ENCODE measurements at places on chromosomes 6 and 20.

DNA sequence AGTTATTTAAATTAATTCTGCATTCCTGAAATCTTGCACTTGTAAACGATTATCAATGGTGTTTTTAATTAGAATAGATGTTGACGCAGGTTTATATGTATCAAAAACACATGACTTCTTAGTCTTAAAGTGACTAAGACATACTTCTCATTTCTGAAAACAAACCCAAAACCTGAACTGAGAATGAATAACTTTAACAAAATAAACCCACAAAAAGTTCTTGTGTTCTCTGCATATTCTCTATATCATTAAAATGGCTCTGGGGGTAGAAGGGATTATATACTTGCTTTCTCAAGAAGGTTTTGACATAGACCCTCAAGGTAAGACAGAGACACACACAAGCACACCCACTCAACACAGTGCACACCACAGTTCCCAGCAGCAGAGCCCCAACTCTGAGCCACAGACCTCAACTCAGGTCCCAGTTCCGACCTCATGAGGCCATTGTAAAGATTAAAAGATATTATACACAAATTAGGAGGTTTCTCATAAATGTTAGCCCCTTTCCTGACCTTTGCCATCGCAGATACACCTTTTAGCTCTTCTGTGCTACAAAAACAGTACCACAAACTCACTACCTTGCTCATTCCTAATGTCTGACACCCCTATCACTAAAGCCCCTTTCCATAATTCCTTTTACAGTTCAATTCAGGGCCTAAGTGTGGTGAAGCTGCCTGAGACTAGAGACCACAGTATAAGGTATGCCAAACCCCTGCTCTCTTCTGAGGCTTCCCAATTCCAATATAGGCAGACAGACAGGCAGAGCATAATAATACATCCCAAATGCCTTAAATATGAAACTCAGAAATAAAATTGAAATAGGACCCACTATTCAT lies 267.8 kb downstream of the PTPRK start:
- DNase-seq: no peak

DNA sequence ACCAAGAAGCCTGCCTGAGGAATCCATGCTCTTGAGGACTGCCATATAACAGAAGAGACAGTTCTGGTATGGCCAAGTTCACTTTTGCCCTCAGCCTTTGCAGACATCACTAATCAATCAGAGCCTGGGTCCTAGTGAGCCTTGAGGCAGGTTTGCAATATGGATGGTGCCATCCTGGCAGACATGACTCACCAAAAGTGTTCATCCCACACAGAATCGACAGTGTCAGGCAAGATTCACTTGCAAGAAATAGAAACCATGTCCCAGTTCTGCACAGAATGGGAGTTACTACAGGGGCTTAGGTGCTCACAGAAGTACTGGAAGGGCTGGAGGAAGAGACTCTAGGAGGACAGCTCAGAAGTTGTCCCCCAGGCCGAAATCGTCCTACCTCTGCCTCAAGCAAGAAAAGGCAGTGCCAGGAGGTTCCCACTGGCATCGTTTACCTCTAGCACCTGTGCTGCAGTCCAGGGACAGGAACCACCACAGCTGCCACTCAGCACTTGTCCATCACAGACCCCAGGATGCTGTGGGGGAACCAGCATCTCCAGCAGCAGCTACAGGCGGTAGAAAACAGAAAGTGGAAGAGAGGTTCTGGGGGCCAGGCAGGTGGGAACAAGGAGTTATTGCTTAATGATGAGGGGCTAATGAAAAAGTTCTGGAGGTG lies 42.6 kb upstream of the PHACTR3 start:
- no peak for DNase-seq

DNA sequence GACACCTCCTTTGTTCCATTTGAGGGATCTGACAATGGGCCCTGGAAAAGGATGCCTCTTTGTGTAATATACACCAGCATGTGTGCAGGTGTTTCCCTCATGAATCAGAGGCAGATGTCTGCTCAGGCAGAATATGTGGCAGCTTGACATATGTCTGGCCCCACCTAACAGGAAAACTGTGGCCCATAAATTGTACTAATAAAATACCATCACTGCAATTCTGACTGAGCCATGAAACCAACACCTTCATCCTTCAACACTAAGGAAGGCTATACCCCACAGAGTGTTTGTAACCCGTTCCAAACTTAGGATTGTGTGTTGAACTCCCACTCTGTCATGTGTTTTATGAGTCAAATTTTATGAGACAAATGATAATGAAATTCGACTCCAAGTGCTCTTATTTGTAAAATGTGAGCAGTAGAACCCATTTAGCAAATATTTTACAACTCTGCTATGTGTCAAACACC lies 22.7 kb downstream of the LAMA4 start:
- DNase-seq: peak; percentile 57

DNA sequence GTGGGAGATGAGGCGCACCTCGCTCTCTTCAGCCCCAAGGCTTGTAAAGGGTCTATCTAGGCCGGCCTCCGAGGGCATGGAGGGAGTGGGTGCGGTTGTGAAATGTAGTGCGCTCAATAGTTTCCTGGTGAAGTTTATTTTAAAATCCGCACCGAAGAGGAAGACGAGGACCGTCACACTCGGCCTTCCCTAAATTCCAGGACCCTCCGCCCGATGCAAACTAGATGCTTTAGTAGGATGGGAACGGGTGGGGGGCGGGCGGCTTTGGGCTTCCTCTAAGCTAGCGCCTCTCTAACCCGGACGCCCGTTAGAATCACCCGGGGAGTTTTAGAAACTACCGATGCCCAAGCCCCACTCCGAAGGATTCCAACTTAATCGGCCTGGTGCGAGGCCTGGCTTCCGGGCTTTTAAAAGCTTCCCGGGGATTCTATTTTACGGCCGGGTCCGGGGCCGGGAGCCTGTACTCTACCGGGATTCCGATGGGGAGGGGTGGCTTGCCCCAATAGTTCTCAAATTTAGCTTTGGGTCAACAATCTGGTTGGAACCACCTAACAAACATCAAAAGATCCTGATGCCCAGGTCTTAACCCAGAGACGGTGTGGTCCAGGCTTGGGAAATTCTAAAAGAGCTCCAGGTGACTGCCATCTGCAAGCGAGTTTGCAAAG lies 548 bp upstream of the BCAS4 start:
- DNase-seq: no peak

- no peak for DNase-seq
Observed at GRCh38 chr6:143608906-143609305, 68.9 kb upstream of the PHACTR2 start.

DNA sequence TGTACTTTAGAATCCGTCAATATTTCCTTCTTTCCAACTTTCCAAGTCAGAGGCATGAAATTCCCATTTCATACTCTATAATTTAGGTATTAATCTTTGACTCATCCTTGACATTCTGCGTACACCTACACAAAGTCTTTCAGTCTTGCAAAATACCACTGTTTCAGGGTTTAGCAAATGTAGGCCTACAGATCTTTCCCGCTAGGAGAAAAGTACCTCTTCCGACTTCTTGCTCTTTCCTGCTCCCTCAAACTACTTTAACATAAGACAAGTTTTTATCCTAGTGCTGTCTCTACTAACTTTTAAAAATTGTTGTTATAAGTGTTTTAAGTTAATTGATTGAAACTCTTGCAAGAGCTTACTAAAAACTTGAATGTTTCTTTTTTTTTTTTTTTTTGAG lies 18.3 kb upstream of the PHACTR1 start:
- DNase-seq: no peak

DNA sequence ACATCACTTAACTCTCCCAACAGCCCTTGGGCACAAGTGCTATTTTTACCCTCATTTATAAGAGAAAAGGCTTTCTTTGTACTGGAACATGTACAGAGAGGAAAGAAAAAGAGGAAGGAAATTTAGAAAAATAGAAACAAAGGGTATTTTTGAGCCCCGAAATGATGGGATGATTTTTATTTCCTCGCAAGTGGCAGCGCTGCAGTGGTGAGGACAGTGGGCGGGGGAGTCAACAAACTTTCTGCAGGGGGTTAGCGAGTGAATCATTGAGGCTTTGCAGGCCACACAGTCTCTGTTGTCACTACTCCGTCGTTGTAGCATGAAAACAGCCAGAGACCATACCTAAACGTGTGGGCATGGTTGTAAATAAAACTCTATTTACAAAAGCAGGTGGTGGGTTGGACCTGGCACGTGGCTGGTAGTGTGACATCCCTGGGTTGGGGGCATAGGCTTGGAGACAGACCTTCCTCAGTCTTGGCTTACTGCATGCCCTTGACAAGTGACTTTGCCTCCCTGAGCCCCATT lies 25.5 kb upstream of the OCSTAMP start:
- no peak for DNase-seq

DNA sequence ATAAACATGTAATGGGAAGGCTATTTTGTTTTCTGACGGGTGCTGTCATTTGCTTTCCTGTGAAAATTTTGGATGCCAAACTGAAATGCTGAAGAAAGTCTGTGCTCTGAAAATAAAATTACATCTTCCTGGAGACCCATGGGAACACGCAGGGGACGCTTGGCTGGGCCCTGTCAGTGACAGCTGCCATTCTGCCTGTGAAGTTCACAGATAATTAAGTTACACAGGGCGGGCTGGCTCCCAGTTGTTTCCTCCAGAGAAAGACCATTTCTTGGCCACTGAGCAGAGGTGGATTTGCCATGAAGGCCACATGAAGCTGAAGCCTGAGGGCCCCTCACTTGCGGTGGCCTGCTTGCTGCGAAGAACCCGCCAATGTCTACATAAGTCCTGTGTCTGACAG lies 93.5 kb downstream of the TMEM170B start:
- no peak for DNase-seq

DNA sequence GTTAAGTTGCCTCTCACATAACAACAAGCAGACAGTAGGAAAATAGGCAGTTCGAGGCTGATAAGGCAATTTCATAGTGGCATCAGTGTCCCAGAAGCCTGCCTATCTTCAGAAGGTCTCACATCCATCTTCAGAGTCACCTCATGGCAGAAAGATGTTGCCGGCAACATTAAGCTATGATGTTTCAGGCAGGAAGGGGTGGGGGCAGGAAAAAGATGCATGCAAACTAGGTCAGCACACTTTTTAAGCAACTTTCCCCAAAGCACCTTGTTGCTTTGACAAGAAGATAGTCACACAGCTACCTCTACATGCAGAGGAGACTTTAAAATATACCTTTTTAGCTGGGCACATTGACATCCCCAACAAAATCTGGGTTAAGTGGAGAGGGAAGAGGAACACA lies 43.2 kb upstream of the SMIM8 start:
- no peak for DNase-seq

GRCh38 chr6:53878808-53879207 lies 84.0 kb downstream of the LRRC1 start:
- no peak for DNase-seq

DNA sequence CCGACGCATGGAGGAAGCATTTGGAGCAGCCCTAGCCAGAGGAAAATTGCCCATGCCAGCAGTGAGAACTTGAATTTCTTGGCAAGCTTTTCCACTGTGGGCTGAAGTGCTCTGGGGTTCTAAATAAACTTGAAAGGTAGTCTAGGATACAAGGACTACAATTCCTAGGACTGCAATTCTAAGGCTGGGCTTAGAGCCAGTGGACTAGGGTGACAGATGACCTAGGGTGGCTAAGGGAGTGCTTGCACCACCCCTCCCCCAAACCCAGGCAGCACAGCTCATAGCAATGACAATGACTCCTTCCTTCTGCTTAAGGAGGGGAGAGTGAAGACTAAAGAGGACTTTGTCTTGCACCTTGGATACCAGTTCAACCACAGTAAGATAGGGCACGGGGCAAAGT lies 122.3 kb downstream of the THBS2 start:
- no peak for DNase-seq

GRCh38 chr6:89284963-89285735 lies 29.9 kb downstream of the GABRR2 start:
- no peak for DNase-seq

DNA sequence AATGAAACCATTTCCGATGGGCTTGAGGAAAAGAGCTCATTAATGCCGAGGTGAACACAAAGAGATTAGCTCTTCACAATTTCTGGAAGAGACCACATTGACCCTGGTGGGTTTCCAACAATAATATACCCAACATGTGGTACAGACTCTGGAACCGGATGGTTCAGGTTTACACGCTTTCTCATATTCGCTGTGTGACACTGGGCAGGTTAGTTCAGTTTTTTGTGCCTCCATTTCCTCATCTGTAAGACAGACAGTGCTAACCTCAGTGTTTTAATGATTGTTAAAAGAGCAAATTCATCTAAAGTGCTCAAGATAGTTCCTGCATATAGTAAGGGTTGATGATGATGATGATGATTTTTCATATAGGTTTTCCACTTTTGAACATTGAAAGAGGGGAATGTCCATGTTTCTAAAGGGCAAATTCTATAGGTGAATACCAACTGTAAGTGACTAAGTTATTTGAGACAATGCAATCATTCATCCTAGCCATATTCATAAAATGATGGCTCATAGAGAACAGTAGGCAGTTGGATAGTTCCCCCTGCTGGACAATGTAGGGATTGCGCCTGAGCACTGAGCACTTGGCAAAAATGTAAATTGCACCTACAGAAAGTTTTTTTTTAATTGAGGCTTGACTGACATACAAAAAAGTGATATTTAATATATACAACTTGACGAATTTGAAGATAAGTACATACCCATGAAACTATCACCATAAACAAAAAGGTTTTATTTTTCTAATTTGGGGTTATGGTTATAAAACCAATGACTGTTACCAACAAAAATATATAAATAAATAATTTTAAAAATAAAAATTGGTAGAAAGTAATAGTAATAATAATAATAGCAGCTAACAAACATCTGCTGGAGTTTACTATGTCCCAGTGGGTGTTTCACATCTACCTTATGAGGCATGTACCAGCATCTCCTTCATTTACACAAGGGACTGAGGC lies 2.1 kb upstream of the PERP start:
- peak; percentile 87 for DNase-seq

DNA sequence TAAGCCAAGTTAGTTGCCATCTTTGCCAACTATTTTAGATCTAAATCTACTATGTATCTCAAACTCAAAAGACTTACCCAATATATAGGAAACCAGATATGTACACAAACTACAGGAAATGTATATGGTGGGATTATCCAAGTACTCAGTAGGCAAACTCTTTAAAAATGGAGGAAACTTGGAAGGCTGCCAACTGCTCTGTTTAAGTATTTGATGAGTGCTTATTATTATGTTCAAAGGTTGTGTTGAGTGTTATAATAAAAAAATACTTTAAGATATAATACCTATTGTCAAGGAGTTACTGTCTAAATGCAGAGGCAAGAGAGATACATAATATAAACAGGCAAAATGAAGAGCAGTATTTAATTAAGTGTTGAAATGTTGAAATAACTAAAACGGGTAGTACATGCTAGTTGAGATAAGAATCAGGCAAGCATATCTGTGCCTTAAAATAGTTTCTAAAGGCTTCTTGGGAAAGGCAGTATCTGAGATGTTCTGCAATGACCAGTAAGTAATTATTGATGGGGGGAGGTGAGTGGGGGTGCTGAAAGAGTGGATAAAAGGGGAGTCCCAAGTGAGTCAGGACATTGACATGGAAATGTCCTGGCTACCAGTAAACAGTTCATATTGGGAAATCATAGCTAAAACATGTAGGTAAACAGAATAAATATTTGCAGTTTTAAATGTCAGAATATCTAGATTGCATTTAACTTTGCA lies 6.5 kb upstream of the DST start:
- DNase-seq: peak; percentile 66

GRCh38 chr20:21982559-21982958 lies 277.1 kb downstream of the PAX1 start:
- DNase-seq: no peak
